Thymus (tissue), 14 donors: ENCODE measurements at places on chromosomes 11 and 22. TPM values are rescaled to one million over a fixed set of nuclear protein-coding genes. Genes with fewer than 3 reads are reported as not detected.

DNA sequence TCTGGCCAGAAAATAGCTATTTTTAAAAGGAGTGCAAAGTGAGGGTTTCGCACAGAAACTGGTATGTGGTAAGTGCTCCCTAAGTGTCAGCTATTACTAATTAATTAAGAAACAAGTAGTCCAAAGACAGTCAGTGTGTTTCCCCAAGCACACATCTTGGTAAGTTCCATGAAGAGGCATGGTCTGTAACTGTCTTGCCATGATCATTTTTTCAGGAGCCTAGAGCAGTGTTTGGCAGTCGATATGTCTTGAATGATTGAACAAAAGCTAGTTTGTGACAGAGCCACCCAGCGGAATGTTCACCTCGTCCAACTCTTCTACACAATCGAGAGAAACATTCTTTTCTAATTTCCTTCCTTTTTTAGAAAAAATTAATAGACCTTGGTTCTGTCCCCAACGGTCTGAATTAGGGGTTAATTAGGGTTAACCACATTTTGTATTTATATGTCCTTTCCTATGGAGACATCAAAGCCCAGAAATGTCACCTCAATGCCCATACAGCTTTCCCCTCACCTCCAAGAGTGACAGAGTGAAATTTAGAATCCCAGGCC is 57.6 kb upstream of the FTH1 start:
- no peak for DNase-seq

GRCh38 chr11:35012467-35013191 is 96.2 kb downstream of the PDHX start:
- DNase-seq, result no peak

DNA sequence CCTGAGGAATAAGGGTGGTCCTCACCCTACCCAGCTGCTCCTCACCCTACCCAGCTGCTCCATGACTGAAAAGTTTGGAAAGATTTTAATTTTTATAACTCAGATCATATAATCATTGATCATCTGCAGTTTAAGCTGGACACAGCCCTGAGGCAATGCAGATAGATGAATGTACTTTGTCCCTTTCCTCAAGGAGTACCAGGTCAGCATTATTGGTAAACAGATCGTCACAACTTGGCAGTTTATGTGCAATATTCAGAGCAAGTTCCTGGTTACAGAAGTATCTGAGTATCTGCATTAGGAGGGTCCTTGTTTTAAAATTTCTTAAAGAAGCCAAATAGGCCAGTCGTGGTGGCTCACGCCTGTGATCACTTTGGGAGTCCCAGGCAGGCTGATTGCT is 3.6 kb downstream of the TNRC6B start:
- no peak for DNase-seq

DNA sequence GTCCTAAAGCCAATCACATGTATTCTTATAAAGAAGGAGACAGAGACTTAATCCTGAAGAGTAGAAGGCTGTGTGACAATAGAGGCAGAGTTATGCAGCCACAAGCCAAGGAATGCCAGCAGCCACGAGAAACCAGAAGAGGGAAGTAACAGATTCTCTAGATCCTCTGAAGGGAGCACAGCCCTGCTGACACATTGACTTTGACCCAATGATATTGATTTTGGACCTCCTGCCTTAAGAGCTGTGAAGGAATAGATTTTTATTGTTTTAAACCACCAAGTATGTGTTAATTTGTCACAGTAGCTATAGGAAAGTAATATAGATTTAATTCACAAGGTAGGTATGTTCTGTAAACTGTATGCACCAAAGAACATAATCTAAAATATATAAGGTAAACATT is 103.6 kb downstream of the TTC17 start:
- no peak for DNase-seq

- DNase-seq, result no peak
These were observed 67.4 kb upstream of the RASSF10 start for GRCh38 chr11:12941671-12942070.

- DNase-seq, result no peak
These were observed 64.9 kb downstream of the LIF start for GRCh38 chr22:30181459-30182349.

Gene ABCG4
- total RNA-seq, result 0.28 TPM

Gene GRIA4
- under 0.01 TPM for total RNA-seq

Gene ST14
- total RNA-seq, result 13.7 TPM
